Stimulated activated CD8-positive, alpha-beta memory T cell treated with anti-CD3 and anti-CD28 coated beads, Interleukin-15, amount 100 ng/mL, for 24 hours (primary cell): ENCODE measurements at places on chromosomes 12 and 14.

DNA sequence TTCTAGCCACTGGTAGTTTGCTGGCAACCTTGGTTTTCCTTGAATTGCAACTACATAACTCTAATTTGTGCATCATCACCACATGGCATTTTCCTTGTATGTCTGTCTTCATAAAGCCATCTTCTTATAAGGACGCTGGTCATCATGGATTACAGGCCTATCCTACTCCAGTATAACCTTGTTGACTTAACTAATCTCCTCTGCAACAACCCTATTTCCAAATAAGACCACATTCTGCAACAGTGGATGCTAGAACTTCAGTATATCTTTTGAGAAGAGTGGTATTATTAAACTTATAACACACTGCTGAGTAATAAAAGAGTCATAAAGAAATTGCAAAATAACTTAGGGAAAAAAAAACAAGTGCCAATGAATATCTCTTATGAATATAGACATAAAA, 511.8 kb upstream of the FOXG1 start:
- no peak for DNase-seq

GRCh38 chr12:85309125-85309566, 29.1 kb downstream of the ALX1 start:
- DNase-seq, result no peak

- no peak for DNase-seq
Measured at GRCh38 chr12:104742551-104743201, 215.4 kb downstream of the SLC41A2 start.

GRCh38 chr12:25269701-25270100, 19.0 kb upstream of the KRAS start:
- DNase-seq, result no peak

- no peak for DNase-seq
Measured at GRCh38 chr12:108538616-108539195, 22.3 kb downstream of the SART3 start.

DNA sequence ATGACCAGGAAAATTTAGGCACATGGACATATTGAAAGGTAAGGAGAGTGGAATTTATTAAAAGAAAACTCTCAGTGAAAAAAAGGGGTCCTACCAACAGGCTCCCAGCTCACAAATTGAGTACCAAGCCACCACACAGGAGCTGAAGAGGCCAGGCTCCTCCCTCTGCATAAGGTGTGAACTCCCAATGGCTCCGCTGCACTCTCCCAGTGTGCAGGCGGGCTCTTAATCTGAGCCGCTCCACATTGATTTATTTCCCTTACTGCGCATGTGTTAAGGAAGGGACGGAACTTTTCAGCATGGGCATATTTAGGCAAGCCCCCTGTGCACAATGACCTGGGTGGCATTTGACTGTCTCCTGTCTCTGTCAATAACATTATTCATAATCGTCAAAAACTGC, 68.6 kb upstream of the PLEKHG7 start:
- DNase-seq, result no peak

- DNase-seq, result no peak
Measured at GRCh38 chr14:96299441-96299840, 43.4 kb downstream of the BDKRB1 start.

GRCh38 chr14:69624136-69624535, 12.7 kb downstream of the SUSD6 start:
- DNase-seq, result no peak

- DNase-seq, result no peak
Measured at GRCh38 chr12:69555461-69555860, 29.8 kb upstream of the CCT2 start.
